ENCODE measurements at places on chromosomes 11 and 22.

DNA sequence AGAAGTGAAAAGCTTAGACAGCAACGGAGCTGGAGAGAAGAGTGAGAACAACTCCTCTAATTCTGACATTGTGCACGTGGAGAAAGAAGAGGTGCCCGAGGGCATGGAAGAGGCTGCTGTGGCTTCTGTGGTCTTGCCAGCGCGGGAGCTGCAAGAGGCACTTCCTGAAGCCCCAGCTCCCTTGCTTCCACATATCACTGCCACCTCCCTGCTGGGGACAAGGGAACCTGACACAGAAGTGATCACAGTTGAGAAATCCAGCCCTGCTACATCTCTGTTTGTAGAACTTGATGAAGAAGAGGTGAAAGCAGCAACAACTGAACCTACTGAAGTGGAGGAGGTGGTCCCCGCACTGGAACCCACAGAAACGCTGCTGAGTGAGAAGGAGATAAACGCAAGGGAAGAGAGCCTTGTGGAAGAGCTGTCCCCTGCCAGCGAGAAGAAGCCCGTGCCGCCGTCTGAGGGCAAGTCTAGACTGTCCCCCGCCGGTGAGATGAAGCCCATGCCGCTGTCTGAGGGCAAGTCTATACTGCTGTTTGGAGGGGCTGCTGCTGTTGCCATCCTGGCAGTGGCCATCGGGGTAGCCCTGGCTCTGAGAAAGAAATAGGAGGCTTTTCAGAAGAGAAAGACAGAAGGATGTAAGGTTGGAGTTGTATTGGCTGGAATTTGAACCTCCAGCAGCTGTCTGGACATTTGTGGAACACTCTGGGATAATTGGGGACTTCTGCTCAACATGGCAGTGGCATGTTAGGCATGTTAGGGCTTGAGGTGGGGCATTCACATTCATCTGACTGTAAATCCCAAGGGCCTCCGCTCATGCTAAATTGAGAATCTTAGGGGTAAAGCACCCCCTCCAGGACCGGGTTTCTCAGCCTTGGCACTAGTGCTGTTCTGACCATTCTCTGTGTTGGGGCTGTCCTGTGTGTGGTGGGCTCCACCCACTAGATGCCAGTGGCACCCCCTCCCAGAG lies 47.1 kb downstream of the BID start:
- no peak for DNase-seq

GRCh38 chr11:93861808-93862207 lies 11.4 kb upstream of the VSTM5 start:
- DNase-seq, result no peak

DNA sequence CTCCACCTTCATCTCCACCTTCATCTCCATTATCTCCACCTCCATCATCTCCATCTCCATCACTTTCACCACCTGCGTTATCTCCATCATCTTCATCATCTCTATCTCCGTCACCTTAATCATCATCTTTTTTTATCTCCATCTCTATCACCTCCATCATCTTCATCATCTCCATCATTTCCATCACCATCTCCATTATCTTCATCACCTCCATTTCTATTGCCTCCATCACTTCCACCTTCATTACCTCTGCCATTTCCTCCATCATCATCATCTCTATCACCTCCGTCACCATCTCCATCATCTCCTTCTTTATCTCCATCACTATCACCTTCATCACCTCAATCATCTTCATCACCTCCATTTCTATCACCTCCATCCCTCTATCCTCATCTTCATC lies 573.5 kb downstream of the TBC1D22A start:
- DNase-seq, result no peak

DNA sequence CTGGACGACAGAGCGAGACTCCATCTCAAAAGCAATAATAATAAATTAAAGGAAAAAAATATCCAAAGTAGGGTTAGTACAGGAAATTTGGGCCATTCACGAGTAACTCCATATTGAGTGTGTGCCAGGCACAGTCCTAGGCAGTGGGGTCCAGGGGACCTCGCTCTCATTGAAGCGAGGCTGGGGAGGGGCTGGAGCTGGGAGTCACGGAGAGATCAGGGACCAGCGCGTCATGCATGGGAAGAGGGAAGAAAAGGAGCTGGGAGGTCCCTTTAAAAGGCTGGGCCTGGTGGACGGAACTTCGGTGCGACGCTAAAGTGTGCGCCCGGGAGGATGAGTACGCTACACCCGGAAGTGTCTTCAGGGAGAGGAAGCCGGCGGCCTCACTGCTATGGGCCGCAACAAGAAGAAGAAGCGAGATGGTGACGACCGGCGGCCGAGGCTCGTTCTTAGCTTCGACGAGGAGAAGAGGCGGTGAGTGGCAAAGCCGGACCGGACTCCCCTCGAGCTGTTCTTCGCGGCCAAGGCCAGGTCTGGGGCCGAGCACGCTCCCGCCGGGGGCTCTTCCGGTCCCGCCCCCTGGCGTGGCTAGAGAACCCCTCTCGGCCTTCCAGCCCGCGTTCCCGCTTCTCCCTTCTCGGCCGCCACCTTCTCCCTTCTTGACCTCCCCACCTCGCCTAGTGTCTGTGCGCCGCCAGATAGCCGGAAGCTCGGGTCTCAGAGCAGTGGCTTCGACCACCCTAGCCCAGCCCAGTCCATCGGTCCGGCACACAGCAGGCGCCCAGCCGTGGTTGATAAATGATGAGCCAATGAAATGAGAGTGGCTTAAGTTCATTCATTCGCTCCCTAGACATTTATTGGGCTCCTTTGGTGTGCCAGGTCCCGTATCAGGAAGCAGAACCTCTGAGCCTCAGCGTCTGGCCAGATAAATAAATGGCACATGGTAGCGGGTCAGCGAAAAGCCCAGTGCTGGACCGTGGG lies at the start of gene NOL12:
NOL12 (plus strand) TSS at position 342 of the 981 bp plus-strand sequence; CDS start at position 392, 50 bp downstream.
- peak; percentile 25 for DNase-seq

- no peak for DNase-seq
Measured at GRCh38 chr11:46741600-46742484, 22.8 kb downstream of the F2 start.
